ENCODE measurements at places on chromosomes 6 and 20.
A peak's percentile ranks its signal among the peaks of the same experiment; 100 is the strongest.

DNA sequence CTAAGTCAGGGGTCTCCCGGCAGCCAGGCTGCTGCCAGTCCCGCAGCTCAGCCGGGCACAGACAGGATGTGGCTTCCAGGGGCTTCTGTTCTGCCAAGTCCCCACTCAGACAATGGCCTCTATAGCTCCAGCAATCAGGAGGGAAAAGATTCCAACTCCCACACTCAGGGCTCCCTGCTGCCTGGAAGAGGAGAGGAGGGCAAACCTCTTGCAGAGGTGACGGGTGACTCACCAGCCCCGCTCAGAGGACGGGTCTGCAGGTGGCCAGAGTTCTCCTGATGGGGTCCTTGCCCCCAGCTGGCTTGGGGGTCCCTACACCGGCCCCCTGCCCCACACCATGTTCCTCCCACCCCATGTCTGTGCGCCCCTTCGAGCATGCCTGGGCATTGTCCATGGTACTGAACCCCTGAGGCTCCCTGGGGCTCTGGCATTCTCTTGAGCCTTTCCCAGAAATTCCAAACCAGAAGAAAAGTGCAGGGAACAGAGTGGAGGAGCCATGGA, 32.6 kb downstream of the NTSR1 start:
- peak; percentile 13 for DNase-seq

DNA sequence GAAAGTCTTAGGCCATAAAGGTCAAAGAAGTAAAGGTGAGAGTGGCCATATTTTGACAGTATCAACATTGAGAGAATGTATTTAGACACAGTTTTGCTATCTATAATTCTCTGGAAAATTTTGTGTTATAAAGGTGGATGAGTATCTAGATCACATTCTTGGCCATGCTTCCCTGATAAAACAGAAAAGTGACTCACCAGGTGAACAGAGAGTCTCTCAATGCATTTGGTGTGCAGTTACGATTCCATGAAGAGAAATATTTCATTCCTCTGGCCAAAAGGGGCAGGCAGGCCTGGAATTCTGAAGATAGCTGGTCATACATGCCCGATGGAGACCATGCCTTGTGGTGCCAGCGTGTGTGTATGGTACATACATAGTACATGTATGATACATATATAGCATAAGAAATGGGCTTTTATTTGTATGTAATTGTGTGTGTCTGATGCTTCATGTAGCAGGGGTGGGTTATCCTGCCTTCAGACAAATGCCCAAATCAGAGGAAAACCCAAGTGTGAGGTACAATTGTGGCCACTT, 164.0 kb downstream of the SOBP start:
- no peak for DNase-seq

GRCh38 chr20:34017610-34018009, 23.9 kb downstream of the RALY start:
- no peak for DNase-seq

DNA sequence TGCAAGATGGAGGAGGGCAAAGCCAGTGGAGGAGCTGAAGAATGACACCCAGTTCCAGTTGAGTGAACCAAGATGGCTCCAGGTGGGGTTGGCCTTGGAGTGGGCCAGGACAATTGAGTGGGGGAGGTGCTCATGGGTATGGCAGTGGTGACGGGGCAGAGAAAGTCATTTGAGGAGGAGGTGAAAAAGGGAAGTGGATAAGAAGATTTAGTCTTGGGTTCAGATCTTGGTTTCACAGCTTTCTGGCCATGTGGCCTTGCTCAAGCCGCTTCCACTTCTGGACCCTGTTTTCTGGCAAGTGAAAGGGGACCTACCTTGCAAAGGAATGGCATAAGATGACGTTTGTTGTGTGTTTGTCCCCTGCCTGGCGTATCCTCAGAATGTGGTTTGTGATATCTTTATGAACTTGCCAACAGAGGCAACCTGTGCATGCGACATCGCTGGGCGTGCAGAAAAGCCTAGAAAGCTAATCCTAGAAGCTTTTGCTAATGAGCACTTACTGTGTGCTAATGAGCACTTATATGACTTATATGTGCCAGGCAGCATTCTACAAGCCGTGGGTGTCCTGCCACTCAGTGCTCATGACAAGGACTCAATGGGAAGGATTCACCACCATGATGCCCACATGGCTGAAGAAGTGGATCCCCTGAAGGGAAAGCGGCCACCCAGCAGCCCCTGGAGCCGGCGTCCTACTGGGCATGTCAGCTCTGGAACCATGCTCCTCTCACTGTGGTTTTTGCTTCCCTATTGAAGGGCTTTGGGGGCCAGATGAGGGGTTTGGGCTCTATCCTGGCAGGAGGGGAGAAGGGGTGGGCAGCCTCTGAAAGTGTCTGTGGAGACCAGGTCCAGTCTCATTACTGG, 23.6 kb upstream of the STX16 start:
- no peak for DNase-seq

- DNase-seq: no peak
Observed at GRCh38 chr20:39433466-39433865, 471.3 kb downstream of the DHX35 start.

DNA sequence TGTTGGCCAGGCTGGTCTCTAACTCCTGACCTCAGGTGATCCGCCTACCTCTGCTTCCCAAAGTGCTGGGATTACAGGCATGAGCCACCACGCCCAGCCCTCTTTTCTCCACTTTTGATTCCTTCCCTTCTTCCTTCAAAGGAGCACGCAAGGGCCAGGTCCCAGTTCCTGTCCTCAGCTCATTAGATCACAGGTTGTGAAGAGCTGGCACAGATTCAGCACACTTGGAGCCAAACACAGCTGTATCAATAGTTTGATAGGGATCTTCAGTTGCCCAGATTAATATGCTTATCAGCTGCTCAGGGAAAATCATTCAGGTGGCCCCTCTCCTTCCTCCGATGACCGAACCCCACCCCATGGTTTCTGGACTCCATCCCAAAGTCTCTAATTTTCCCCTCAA, 14.4 kb upstream of the SLC22A23 start:
- no peak for DNase-seq

GRCh38 chr6:17452096-17452495, 58.7 kb downstream of the CAP2 start:
- no peak for DNase-seq

GRCh38 chr6:7649037-7649810, 59.2 kb downstream of the SNRNP48 start:
- no peak for DNase-seq

- DNase-seq: peak; percentile 68
Observed at GRCh38 chr6:3001773-3002293, 2.1 kb downstream of the NQO2 start.

- DNase-seq: no peak
Observed at GRCh38 chr6:114087496-114087895, 116.5 kb upstream of the HDAC2 start.

DNA sequence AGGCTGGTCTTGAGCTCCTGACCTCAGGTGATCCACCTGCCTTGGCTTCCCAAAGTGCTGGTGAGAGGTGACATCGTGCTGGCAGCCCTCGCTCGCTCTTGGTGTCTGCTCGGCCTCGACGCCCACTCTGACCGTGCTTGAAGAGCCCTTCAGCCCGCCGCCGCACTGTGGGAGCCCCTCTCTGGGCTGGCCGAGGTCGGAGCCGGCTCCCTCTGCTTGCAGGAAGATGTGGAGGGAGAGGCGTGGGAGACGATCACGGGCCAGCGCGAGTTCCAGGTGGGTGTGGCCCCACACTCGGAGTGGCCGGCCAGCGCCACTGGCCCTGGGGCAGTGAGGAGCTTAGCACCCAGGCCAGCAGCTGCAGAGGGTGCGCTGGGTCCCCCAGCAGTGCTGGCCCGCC, 48.1 kb downstream of the ZBTB9 start:
- DNase-seq: no peak

GRCh38 chr20:56934888-56935287, 305.8 kb downstream of the TFAP2C start:
- no peak for DNase-seq

GRCh38 chr6:5481750-5482149, 220.4 kb downstream of the FARS2 start:
- DNase-seq: no peak

- no peak for DNase-seq
Observed at GRCh38 chr6:121858310-121858709, 422.9 kb downstream of the GJA1 start.

DNA sequence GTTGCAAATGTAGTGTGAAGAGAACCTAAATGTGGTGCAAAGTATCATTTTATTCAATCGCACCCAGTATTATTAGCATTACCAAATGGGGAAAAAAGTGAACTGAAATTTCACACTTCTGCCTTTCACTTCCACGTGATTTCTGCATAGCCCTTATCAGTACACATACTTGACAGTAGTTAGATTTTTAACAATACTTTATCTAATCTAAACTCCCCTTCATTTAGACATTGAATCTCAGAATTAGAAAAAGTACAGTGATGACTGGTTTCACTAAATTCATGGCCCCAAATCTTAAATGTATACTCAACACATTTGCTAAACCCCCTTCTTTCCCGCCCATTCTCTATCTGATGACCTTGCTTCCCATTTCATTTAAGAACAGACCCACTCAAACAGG, 14.3 kb downstream of the STX7 start:
- DNase-seq: no peak

GRCh38 chr6:2732503-2733089, 18.1 kb downstream of the MYLK4 start:
- no peak for DNase-seq

- no peak for DNase-seq
Observed at GRCh38 chr6:89118931-89119330, 1.1 kb upstream of the SRSF12 start.
